ENCODE measurements at places on chromosomes 16 and 17.

DNA sequence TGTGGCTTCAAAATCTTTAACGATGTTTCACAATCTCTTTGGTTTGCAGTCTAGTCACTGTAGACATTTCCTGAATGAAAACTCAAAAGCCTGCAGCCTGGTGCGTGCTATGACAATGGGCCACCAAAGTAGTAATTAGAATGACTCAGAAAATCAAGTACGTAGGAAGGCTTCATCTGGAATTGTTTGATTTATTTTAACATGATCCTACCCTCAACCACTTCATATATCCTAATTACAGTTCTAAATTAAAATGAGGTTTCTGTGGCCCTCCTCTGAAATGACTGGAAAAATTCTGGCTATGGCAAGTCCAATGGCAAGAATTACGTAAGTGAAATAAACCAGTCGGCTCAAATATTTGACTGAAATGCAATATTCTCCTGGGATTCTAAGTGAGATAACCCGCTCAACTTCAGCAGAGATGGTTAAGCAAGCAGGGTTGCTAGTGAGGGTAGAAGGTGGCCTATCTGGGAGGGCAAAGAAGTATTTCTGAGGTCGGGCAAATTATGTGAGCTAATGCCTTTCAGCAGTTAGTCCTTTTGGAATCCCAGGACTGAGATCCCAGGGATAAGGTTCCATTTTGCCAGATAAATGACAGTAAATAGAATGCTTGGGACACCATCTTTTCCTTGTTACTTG, 145.6 kb upstream of the MYOCD start:
- no peak for DNase-seq

DNA sequence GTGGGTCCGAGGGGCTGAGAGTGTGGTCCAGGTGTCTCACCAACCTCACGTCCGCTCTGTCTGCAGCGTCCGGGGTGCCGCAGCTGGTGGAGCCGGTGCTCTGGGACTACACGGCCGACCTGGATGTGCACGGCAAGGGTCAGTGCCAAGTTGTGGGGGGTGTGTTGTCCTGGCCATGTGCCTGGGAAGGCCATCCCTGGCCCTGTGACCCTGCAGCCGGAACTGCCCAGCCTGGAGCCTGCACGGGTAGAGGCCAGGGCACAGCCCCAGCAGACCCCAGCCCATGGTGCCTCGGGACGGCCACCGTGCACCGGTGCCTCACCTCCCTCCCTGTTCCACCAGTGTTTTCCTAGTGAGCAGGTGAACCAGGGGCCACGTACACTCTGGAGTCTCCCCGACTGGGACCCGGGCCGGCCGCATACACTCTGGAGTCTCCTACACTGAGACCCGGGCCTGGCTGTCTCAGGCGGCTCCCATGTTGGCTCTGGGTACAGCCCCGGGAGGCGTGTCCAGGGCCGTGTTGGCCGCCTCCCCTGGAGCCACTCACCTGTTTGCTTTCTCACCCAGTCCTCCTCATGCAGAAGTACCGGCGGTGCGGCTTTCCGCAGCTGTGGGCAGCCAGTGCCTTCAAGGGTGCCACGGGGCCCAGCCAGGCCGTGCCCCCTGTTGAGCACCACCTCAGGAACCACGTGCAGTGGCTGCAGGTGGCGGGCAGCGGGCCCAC, 13.8 kb downstream of the CYBC1 start:
- DNase-seq: no peak

- no peak for DNase-seq
Measured at GRCh38 chr16:50711862-50712559, 18.6 kb downstream of the NOD2 start.

DNA sequence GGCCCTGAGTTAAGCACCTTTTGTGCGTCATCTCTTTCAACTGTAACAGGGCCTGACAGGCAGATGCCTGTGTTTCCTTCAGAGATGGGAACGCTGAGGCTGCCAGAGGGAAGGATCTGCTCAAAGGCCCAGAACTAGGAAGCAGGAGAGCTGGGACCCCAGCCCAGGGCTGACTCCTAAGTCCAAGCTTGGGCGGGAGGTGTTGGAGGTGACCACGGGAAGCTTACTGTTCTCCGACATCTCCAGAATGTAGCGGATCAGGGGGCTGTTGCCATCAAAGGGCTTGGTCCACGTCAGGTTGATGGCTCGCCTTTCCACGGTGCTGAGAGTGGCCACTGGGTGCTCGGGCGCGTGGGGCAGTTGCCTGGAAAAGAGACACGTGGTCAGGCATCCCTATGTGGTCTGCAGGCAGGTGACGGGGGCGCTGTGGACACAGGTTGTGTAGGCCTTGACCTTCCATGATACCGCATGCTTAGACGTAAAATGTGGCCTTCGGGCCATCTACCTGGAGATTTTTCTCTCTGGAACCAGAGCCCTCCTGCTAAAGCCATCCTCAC, 111.4 kb upstream of the CDC42EP4 start:
- DNase-seq: no peak

DNA sequence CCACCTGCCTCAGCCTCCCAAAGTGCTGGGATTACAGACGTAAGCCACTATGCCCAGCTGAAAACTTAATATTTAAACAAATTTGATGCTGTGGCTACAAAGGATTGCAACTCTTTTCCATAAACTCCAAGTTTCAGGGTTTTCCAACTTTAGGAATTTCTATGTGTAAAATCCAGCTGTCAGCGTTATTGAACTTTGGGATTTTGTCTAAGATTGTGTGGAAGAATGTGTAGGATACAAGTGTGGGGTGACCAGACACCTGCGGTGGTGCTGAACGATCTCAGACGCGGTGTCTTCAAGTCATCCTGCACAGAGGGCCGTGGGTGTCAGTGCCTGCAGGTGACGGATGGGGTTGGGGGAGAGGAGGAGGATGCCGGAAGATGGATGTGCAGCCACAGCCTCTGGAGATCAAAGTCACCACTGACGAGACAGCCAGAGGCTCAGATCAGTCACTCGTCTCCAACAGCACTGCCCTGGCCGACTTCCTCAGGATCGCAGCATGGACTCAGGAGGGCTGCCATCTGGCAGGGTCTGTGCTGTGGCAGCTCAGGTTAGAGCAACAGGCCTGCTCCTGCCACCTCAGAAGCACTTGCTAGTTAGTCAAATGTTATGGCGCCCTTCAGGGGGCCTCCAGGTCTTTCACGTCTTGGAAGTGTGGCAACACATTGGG, 13.0 kb downstream of the ACSF3 start:
- no peak for DNase-seq

GRCh38 chr16:19868421-19868820, 16.2 kb downstream of the GPRC5B start:
- DNase-seq: no peak

- no peak for DNase-seq
Measured at GRCh38 chr17:57783338-57783742, 38.2 kb upstream of the CCDC182 start.

DNA sequence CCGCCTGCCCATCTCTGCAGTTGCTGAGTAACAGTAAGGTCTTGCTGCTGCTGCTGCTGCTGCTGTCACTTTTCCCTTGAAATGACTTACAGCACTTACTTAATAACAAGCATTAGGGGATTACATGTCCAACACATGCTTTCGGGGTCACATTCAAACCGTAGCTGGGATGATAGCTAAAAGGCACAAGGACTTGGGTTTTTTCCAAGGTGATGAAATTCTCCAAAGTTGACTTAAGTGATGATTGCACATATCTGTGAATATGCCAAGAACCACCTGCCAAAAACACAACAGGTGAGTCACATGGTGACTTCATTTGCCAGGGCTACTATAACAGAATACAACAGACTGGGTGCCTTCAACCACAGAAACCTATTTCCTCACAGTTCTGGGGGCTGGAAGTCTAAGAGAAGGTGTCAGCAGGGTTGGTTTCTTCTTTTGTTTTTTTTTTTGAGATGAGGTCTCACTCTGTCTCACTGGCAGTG, 121.9 kb upstream of the TNRC6C start:
- no peak for DNase-seq

DNA sequence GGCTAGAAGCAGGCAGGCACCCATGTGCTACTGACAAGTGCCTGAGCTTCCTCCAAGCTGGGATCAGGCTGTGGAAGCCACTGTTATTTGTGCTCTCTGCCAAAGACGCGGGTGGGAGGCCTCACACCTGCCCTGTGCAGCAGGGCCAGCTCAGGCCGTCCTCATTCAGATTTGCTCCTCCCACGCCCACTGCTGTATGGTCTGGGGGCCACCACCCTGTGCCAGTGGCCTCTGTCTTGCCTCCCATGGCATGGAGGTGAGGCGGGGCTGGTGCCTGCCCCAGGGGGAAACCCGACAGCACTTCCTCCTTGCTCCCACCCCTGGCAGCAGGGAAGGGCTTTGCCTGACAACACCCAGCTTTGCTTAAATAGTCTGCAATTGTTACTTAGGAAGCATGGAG, 356.5 kb upstream of the CDH8 start:
- DNase-seq: no peak

GRCh38 chr17:31792007-31792585, 66.9 kb downstream of the COPRS start:
- peak; percentile 21 for DNase-seq

GRCh38 chr17:79160980-79161636, 86.5 kb downstream of the ENGASE start:
- no peak for DNase-seq

- no peak for DNase-seq
Measured at GRCh38 chr16:20791923-20792612, 14.2 kb downstream of the ERI2 start.

DNA sequence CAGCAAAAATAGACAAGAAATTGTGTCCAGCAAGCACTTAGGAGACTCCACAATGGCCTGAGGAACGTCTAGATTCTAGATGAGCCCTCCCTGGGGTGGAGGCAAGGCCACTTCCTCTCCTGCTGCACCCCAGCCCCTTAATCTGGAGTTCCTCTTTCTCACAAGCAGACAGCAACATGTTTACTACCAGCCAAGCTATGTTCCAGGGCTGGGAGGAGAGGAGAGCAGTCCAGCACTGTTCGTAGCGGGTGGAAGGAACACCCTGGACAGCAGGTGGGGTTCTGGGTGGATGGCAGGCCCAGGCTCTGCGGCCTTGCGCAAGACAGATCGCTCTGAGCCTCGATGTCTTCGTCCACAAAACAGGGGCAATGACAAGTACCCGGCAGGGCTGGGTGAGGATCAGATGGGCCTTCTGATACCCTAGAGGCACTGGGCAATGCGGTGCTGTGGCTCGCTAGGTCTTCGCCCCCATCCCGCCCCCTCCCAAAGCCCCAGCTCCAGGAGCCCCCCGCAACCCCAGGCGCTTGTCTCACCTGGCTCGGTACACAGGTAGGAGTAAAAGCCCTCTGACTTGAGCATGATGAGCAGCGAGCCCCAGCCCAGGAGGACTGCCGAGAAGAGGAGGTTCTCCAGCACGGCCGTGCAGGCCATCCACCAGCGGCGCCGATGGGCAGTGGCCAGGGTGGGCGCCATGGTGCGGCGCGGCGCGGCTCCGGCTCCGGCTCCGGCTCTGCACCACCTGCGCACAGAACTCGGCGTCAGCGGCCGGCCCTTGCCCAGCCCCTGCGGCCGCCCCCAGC, 1.3 kb downstream of the SLC43A2 start:
- no peak for DNase-seq

DNA sequence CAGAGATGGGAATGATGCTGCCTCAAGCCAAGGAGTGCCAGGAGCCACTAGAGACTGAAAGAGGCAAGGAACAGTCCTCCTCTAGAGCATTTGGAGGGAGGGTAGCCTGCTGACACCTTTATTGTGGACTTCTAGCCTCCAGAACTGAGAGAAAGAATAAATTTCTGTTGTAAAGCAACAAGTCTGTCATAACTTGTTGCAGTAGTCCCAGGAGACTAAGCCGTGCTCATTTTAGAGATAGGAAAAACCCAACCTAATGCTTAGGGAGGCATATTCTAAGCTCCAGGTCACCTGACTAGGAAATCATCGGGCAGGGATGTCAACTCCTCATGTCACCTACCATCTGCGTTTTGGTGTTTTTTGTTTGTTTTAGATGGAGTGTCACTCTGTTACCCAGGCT, 345.4 kb upstream of the EEF2KMT start:
- DNase-seq: no peak

- no peak for DNase-seq
Measured at GRCh38 chr16:79041206-79041605, 559.3 kb downstream of the MAF start.

- no peak for DNase-seq
Measured at GRCh38 chr17:69672924-69673323, 258.4 kb downstream of the MAP2K6 start.

- no peak for DNase-seq
Measured at GRCh38 chr16:87344165-87344930, 27.2 kb upstream of the C16orf95 start.

DNA sequence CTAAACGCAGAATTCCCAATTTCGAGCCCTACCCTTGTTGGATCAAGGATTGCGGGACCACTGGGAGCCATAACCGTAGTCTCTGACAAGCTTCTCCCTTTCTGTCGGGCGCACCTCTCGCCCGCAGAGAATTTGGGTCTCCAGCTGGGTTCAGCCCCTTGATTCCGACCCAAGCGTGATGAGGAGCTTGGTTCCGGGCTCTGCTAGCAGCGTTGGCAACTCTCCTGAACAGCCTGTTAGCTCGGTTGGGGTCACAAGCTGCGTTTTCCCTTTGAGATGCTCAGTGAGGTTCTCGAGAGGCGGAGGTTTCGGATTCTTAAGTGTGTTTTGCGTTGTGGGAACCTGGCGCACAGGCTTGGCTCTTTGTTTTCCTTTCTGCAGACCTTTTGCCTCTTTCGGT, 655 bp downstream of the ATXN1L start:
- DNase-seq: no peak

DNA sequence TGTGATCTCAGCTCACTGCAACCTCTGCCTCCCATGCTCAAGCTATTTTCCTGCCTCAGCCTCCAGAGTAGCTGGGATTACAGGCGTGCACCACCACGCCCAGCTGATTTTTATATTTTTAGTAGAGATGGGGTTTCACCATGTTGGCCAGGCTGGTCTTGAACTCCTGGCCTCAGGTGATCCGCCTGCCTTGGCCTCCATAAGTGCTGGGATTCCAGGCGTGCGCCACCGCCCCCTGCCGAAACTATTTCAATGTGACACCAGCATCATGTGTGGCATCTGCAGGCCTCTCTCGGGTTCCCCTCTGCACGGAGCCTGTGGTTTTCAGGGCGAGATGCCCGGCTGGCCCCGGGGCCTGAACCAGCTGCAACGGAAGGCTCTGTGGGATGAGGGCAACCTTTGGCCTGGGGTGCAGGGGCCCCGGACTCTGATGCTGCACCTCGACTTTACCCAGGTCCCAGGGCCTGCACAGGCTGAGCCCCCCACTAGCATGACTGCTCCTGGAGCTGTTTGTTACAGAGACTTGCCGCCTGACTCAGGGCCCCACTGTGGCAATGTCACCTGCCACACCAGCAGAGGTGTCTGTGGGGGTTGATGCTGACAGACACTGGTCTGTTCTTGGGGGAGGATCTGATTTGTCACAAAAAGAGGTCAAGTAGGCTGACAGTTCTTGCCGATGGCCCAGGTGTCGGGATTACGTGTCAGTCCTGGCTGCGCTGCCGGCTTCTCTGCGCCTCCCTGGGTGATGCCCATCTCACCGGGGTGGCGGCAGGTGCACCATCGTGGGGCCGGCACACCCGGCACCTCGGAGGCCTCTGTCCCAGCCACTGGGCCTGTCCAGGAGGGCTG, 8.6 kb upstream of the TEX19 start:
- no peak for DNase-seq

GRCh38 chr17:33142705-33143299, 150.3 kb downstream of the ASIC2 start:
- DNase-seq: no peak

GRCh38 chr17:83064021-83064731, 15.2 kb upstream of the METRNL start:
- peak; percentile 69 for DNase-seq

- no peak for DNase-seq
Measured at GRCh38 chr17:46758614-46759013, 59.9 kb downstream of the WNT3 start.
